Activated gamma-delta T cell (primary cell): ENCODE measurements at places on chromosomes 13 and 19.

GRCh38 chr19:54465426-54466109, 2.0 kb upstream of the LENG9 start:
- DNase-seq, result no peak

GRCh38 chr19:10460714-10461046, 40.3 kb downstream of the PDE4A start:
- no peak for DNase-seq

- DNase-seq, result no peak
These were observed 303.6 kb upstream of the ZNF507 start for GRCh38 chr19:32041681-32042292.

- DNase-seq, result no peak
These were observed 1.1 kb upstream of the ZNF763 start for GRCh38 chr19:11963566-11964355.
